DMS 273 treated with DMSO at 0.1 percent for 48 hours (cell line): ENCODE measurements at places on chromosomes 5 and 9.

- DNase-seq: no peak
Measured at GRCh38 chr9:98150721-98151120, 31.7 kb upstream of the TRIM14 start.

DNA sequence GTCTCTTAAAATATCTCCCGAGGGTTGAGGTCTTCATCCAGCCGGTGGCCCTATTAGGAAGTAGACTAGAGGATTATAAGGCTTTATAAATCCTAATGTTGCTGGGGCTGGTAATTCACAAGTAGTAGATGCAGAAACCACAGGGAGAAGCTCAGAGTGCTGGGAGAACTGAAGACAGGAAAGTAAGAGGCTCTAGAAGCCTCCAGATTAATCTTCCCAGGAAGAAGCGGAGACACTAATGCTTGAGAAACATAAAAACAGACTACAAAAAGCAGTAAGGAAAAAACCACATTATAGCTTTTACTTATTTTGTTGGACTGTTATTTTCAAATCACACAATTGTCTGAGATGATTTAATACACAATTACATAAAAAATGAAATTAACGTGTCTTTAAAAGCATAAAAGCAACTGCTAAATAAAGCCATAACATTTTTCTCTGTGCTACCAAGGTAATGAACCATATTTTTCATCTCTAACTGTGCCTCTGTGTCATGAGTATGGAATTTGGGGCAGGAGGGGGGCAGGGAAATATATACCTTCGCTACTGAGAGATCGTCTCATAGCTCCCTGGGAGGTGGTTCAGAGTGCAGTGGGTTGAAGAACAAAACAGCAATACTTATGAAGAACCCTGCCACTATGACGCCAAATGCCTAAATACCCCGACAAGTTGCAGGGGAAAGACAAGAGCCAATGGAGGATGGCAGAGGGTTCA lies 806.2 kb upstream of the WWC1 start:
- no peak for DNase-seq

GRCh38 chr5:142422429-142422828 lies 97.6 kb upstream of the SPRY4 start:
- no peak for DNase-seq

DNA sequence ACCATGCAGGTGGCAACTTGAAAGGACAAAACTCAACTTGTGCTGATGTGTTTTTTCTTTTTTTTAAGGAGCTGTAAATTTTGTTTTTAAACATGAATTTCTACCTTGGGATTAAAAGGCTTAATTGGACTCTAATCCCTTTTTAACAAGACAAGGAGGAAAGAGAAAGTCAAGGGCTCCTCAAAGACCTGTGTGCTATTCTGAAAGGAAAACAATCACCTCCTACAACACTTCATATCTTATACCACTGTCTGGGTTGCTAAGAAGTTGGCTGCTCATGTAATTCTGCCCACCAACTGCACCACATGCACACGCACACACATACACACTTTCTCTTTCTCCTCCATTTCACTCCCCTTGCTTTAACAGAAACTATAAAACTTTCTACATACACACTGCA lies 78.6 kb downstream of the SH3RF2 start:
- DNase-seq: no peak
